Natural killer cell treated with Interleukin-12 subunit alpha and Interleukin-12 subunit beta and Interleukin-15 and Interleukin-18, amount 100 ng/mL, for 72 hours (primary cell): ENCODE measurements at places on chromosomes 12 and 14. TPM values are rescaled to one million over a fixed set of nuclear protein-coding genes. Genes with fewer than 3 reads are reported as not detected.

BCL2L14 gene
- 0.61 TPM for total RNA-seq

DNA sequence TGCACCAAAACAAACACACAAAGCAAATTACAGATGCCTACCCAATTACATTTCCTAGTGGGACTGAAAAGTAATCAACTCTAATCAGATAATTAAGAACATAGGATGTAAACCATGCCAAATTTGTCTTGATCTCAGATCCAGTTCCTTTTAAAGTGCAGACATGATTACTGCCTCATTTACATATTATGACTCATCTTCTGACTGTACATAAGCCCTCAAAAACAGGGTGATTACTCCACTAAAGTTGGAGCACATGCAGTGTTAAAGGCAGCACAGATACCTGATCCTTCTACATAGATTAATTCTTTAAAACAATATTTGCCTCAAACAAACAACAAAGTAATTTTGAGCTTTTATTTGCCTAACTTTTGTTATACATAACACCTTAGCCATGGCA, 337.2 kb downstream of the RPS29 start:
- no peak overlapping the region for H3K27ac ChIP-seq
- no peak for DNase-seq
- H3K36me3 ChIP-seq: no peaks in the 10 kb centered on the region
- no peaks in the 10 kb centered on the region for H3K4me1 ChIP-seq

GRCh38 chr14:82180139-82180538, 646.5 kb upstream of the SEL1L start:
- no peak overlapping the region for H3K27ac ChIP-seq
- peaks cover 6% of the 10 kb centered on the region for H3K36me3 ChIP-seq
- H3K27me3 ChIP-seq: no peaks in the 10 kb centered on the region
- no peaks in the 10 kb centered on the region for H3K4me1 ChIP-seq

DNA sequence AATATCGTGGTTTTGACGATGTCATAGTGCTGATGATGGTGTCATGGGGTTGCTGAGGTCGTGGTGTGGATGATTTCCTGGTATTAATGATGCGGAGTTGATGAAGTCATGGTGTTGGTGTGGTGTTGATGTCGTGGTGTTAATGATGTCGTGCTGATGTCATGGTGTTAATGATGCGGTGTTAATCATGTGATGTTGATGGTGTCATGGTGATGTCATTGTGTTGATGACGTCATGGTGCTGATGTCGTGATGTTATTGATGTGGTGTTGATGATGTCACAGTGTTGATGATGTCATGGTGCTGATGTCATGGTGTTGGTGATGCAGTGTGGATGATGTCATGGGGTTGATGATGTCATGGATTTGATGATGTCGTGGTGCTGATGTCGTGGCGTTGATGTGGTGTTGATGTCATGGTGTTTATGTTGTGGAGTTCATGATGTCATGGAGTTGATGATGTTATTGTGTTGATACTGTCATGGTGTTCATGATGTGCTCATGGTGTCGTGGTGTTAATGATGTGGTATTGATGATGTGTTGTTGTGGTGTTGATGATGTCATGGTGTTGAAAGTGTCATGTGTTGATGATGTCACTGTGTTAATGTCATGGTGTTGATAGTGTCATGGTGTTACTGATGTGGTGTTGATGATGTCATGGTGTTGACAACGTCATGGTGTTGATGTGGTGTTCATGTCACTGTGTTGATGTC, 48.5 kb upstream of the RIMBP2 start:
- no peak for DNase-seq
- H3K36me3 ChIP-seq: no peaks in the 10 kb centered on the region
- H3K4me3 ChIP-seq: no peak overlapping the region
- H3K27me3 ChIP-seq: no peaks in the 10 kb centered on the region
- no peak overlapping the region for H3K27ac ChIP-seq

DNA sequence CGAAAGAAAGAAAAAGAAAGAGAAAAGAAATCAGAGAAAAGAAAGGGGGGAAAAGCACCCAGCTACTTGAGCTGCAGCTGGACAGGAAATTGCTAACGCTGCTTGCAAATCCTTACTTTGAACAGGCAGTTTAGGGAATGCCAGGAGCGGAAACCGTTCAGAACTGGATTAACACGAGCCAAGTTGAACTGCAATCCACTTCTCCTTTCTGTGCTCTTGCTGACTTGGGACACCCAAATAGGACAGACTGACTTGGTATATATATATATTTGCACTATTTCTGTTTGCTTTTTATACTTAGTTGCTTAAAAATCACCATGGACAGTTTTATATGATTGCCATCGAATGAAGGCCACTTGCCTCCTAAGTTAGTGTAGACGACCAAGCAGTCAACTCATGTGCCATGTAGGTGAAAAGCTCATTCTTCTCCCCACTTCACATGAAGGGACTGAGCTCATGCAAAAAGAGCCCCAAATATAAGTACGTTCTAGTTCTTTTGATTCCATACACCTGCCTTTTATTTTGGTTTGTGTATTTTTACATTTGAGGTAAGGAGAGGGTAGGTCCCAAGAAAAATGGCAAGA, 5.5 kb downstream of the DUSP6 start:
- H3K4me3 ChIP-seq: peak overlapping the region; percentile 86
- H3K4me1 ChIP-seq: peaks cover 78% of the 10 kb centered on the region
- peaks cover 31% of the 10 kb centered on the region for H3K36me3 ChIP-seq
- no peaks in the 10 kb centered on the region for H3K27me3 ChIP-seq
- H3K27ac ChIP-seq: peak overlapping the region; percentile 75

DNA sequence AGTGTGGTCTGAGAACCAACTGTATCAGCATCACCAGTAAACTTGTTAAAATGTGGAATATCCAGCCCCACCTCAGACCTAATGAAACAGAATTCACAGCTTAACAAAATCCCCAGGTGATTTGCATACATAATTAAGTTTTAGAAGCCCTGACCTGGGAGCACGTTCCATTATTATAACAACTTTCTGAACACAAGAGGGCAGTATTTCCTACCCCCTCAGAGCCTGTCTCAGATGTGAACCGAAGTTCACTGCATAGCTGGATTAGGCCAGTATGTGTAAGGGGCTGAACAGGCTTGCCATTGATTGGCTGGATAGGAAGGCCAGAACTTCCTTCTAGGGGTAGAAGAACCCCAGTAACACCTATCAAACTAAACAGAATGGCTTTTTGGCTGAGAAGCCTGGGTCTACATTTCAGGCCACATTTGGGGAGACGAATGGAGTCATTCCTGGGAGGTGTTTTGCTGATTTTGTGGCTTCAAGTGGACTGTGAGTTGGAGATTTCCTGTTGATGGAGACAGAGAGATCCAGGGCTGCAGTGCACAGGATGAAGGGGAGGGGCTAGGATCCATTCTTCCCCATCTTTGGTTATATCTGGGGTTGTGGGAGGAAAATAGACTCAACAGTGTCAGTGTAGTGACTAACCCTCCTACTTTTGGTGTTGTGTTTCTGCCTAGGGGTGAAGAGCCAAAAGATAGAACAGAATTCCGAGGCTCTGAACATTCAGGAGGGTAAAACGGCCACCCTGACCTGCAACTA, 94.7 kb upstream of the OR4E1 start:
- H3K36me3 ChIP-seq: no peaks in the 10 kb centered on the region
- no peak overlapping the region for H3K4me3 ChIP-seq
- H3K4me1 ChIP-seq: no peaks in the 10 kb centered on the region
- H3K27me3 ChIP-seq: peaks cover 21% of the 10 kb centered on the region

- DNase-seq: no peak
- H3K27ac ChIP-seq: no peak overlapping the region
- no peaks in the 10 kb centered on the region for H3K36me3 ChIP-seq
- H3K4me1 ChIP-seq: peaks cover 7% of the 10 kb centered on the region
- peak overlapping the region; percentile 43 for H3K4me3 ChIP-seq
These were observed 632 bp downstream of the NYNRIN start for GRCh38 chr14:24399447-24399822.

GRCh38 chr14:81193924-81194633, 26.7 kb downstream of the GTF2A1 start:
- no peaks in the 10 kb centered on the region for H3K27me3 ChIP-seq
- DNase-seq: no peak
- H3K4me1 ChIP-seq: peaks cover 25% of the 10 kb centered on the region
- H3K4me3 ChIP-seq: no peak overlapping the region
- peaks cover 31% of the 10 kb centered on the region for H3K36me3 ChIP-seq
- no peak overlapping the region for H3K27ac ChIP-seq
